ENCODE measurements at places on chromosomes 5 and 9.

GRCh38 chr9:11088821-11089374, 476.1 kb upstream of the PTPRD start:
- no peak for DNase-seq

DNA sequence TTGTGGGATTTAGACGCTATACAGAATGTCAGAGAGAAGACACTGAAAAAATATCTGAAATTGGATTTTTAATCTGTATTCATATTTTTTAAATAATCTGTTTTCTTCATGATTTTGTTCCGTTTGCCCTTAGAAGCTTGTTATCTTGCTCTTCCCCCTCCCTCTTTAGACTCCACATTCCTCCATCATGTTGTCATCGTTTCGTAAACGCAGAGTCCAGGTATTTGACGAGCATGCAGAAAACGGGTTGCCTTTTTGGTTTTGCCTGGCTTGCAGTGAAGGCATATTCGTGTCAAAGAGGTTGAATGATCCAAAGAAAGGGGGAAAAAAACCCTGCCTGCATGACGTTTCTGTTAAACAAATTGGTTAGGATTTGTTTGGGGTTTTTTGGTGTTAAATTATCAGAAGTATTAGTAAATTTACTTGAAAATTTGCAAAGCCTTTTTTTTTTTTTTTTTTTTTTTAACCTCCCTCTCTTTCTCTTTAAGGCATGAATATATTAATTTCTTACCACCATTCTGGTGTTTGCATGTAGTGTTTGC, 2.9 kb downstream of the SPTAN1 start:
- no peak for DNase-seq

DNA sequence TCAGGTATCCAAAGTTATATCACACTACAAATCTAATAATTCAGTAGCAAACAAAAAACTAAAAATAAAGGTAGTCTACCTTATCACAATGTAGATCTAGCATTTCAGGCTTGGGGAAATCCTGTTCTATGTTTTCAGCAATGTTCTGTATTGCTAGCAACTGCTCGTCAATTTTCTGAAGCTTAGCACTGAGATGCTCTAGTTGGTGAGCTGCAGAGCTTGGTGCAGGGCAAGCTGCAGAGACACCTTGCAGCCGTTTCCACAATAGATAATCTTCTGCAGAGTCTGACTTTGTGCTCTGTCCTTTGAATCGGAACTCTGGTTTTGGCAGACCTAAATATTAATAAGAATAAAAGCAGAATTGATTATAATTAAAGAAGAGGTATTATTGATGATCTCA, 95.5 kb downstream of the CPLANE1 start:
- DNase-seq = no peak

- no peak for DNase-seq
These were observed 27.3 kb downstream of the GIN1 start for GRCh38 chr5:103092676-103093075.

GRCh38 chr9:13139641-13140171, 139.8 kb downstream of the MPDZ start:
- DNase-seq = no peak

DNA sequence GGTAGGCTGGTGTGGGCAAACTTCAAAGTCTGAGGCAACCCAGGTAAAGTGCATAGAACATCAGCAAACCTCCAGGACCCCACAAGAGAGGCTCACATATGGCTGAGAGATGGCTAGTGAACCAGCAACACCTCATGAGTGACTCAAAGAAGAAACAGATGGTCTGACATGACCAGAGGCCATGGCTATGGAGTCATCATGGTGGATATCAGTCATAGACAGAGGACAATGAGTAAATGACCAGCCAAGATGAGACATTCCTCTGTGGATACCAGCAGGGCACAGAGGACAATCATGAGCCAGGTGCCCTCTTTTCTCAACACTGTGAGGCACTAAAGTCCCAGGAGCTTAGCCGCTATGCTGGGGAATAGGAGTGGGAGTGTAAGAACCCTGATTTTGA, 180.8 kb downstream of the RASEF start:
- DNase-seq = no peak

- no peak for DNase-seq
These were observed 45.0 kb downstream of the NEURL1B start for GRCh38 chr5:172686111-172686510.

- DNase-seq = no peak
These were observed 480.5 kb downstream of the KDM4C start for GRCh38 chr9:7238247-7238637.

- no peak for DNase-seq
These were observed 123.6 kb upstream of the PITX1 start for GRCh38 chr5:135157421-135158313.

DNA sequence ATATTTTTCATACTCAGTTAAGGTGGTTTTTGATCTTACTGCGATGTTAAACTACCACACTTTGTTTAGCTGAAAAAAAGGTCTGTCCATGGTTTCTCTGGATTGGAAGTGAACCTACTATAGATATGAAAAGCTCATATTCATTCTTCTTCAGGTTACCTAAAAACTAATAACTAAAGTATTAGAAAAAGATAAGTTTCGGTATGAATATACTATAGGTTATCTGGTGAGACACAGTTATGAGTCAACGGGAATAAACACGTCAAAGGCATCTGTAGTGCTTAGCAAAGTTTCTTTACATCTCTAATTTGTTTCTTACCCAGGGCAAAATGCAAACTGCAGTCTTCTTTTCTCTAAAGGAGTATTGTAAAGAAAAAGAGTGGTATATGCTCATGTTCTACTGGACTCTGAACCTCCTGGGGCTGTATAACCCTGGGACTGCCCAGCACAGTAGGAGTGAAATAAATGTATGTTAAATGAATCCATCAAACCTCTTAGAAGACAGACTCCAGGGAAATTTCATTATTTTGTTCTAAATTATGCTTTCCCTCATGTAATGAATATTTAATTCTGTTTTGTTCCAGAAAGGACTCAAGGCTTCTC, 521.9 kb downstream of the PDE4D start:
- no peak for DNase-seq

DNA sequence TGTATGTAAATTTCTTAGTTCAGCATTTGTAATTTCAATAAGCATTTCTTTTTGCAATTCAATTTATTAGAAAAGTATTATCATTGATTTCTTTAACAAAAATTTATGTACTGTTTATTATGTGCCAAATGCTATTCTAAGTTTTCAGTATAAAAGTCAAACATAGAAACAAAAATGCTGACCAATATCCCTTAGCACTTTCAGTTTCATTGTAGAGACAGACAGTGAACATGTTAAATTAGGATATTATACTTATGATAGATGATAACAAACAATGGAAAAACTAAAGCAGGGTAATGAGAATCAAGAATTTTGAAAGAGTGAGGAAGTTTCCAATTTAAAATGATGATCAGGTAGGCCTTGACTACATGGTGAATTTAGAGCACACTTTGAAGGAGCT, 1106.0 kb downstream of the TAF11L14 start:
- no peak for DNase-seq

GRCh38 chr5:130963798-130964197, 201.3 kb downstream of the HINT1 start:
- DNase-seq = no peak

GRCh38 chr5:6722015-6722414, 8.8 kb downstream of the TENT4A start:
- no peak for DNase-seq

- no peak for DNase-seq
These were observed 470.1 kb downstream of the CDH9 start for GRCh38 chr5:26568316-26568715.

DNA sequence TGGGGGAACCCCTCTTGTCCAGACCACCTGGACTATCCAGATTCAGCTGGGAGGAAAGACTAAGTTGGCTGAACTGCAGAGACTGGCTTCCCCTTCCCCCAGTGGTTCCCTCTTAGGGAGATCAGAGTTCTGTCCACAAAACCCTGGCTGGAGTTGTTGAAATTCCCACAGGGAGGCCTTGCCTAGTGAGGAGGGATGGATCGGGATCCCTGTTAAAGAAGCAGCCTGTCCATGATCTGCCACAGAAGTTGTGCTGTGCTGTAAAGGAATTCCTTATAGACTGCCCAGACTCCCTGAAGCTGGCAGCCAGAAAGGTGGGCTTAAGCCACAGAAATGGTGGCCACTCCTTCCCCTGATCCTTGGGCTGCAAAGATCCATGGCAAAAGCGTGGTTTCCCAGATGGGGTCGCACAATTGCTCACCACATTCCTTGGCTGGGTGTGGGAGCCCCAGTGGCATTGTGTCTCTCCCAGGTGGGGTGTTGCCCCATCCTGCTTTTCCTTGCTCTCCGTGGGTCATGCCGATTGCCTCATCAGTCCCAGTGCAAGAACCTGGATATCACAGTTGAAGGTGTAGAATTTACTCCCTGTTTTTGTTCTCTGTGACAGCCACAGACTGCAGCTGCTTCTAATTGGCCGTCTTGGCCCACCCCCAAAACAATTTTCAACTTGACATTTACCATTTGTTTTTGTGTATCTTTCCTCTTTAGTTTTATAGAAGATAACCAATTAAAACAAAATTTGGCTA, 342.4 kb downstream of the FGF10 start:
- no peak for DNase-seq

GRCh38 chr9:132146039-132146438, 15.8 kb upstream of the NTNG2 start:
- no peak for DNase-seq

DNA sequence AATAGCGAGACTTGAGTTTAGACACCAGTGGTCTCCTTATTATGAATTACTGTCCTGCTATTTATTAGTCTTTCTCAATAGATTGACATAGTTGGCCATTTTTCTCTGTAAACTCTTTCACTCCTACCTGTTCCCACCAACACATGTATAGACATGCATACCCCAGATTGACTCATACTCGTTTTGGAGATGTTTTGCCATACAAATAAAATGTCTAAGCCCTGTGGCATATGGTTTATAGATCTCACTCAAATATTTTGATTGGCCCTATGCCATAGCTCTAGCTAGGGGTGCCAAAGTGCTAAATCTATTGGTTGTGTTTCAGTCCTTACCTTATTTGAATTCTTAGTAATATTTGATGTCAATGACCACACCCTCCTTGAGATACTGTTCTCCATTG, 42.3 kb downstream of the CAMK4 start:
- no peak for DNase-seq

GRCh38 chr5:145540375-145540774, 294.8 kb downstream of the PRELID2 start:
- DNase-seq = no peak

DNA sequence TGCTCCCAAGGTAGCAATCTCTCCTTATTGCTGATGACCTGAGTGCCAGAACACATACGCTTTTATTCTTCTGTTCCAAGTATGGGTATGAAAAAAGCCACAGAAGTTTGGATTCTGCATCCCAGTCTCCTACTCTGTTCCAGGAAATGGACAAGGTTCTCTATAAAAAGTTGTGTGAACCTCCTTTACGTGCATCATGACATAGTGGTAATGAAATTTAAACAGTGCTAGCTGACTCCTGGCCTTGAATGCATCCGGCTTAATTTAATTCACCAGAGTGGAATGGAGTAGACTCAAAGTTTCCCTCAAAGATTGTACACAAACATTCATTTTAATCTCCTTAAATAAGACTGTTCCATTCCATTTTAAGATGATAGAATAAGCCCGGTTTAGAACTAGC, 68.9 kb downstream of the LURAP1L start:
- DNase-seq = no peak

GRCh38 chr9:86061972-86062739, 37.2 kb downstream of the GOLM1 start:
- DNase-seq = no peak

DNA sequence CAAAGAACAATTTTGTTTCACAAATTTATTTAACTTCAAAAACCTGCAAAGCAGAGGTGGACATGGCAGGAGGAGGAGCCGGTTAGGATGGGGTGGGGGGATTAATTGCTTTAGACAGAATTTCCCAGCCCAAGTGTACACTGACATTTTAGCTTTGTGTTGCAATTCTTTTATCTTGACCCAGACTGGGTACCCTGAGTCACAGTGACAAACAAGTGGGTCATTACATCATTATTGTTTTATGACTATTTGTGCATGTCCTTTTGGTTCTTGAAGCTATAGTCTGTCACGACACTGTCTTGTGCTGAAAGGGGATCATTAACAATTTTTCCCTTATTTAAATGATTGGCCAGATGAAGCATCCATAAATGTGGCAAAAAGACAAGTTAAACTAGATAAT, 84.5 kb upstream of the VCAN start:
- DNase-seq = no peak

- no peak for DNase-seq
These were observed 20.2 kb upstream of the GLIS3 start for GRCh38 chr9:4320021-4320420.

DNA sequence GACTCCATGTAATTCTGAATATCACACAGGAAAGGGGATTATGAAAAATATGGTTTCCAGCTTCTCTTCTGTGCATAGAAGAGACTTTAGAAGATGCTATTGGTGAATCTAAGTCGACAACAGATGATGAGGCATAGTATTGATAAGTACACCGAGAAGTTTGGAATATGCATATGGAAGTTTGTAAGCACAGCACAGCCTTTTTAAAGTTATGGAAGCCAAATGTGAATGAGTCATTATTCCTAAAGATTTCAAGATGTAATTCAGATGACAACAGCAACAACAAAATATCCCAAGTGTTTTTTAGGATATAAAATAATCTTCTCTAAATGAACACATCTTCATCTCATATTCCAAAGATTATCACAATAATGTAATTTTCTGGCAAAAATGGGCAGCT, 1723.3 kb downstream of the EFNA5 start:
- no peak for DNase-seq

DNA sequence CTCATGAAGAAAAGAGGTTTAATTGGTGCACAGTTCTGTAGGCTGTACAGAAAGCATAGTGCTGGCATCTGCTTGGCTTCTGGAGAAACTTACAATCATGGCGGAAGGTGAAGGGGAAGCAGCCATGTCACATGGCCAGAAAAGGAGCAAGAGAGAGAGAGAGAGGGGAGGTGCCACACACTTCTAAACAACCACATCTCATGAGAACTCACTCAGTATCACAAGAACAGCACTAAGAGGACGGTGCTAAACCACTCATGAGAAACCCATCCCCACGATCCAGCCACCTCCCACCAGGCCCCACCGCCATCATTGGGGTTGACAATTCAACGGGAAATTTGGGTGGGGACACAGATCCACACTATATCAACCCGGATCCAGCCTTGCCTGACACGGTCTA, 28.8 kb upstream of the IER5L start:
- DNase-seq = no peak

- no peak for DNase-seq
These were observed 98.4 kb downstream of the FBXO38 start for GRCh38 chr5:148482196-148482595.

DNA sequence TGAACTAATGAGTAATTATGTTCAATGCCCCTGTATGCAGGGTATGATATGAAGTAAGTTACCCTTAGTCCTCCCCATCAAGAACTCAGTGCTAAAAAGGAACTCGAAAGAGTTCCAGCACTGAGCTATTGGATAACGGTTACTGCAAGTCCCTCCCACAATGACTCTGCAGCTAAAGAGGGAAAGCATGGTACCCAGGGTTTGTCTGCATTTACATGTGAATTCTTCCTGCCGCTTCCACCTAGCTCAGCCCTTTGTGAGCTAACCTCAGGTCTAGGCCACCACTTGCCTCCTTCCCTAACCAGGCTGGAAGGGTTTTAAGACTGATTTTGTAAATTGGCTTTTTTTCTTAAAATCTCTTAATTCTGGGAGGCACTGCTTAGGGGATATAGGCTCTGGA, 376.8 kb downstream of the EBF1 start:
- no peak for DNase-seq

GRCh38 chr9:121219530-121219929, 17.9 kb upstream of the RAB14 start:
- no peak for DNase-seq

- no peak for DNase-seq
These were observed 245.1 kb upstream of the ISL1 start for GRCh38 chr5:51138164-51138563.
